Activated CD4-positive, CD25-positive, alpha-beta regulatory T cell (primary cell): ENCODE measurements at places on chromosomes 12 and 14.
A peak's percentile ranks its signal among the peaks of the same experiment; 100 is the strongest.

GRCh38 chr12:47422611-47423010, 283.2 kb downstream of the RPAP3 start:
- DNase-seq: no peak

DNA sequence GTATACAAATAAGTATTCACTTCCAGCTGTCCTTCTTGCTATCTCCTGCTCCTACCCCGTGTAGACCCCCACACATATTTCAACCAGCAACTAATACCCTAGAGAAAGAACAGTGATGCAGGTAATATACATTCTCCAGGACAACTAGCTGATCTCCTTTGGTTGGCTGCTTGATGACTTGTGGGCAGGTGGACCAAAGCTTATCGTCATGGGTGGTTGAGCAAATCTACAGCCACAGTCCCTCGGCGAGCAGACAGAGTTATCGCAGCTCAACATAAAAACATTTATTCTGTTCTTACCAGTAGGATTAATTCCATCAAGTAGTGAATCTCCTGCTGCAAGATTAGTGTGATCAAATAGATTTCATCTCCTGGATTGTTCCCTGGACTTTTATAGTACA, 314.3 kb downstream of the TMEM132D start:
- DNase-seq: no peak

- no peak for DNase-seq
These were observed 127.6 kb upstream of the FSCB start for GRCh38 chr14:44634692-44635091.

GRCh38 chr12:202081-202731, 11.8 kb downstream of the SLC6A12 start:
- no peak for DNase-seq

DNA sequence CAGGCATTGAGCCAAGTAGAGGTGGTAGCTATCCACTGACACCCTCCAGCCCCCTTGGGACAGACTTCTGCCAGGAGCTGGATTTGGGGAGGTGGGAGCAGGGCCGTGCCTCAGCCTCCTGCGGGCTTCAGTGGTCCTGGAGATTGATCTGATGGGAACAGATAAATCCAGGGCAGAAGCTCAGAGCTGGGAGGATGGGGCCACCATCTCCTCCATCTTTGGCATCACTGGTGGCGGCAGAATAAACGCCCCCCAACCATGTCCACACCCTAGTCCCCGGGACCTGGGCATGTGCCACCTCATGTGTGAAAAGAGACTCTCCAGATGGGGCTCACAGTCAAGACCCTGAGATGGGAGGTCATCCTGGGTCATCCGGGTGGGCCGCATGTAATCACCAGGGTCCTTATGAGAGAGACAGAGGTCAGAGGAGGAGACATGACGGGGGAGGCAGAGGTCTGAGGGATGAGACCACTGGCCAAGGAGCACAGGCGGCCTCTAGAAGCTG, 209.6 kb upstream of the RTL1 start:
- no peak for DNase-seq

DNA sequence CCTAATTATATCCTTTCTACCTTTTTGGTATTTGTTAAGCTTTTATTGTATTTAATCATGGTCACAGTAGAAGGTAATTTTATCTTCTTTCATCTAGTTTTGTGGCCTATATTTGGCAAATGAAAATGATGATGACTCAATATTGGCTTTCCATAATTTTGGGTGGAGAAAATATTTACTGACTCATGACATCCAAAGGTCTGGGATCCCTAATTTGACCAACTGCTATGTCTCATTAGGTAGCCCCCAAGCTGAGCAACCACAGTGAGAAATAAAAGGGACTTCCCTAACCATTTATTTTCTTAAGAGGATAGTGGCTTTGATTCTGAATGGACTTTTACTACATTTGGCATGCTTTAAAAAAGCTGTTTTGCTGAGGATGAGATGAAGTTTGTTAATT, 289.5 kb downstream of the RMST start:
- no peak for DNase-seq

- DNase-seq: no peak
These were observed 4.7 kb downstream of the CALCOCO1 start for GRCh38 chr12:53722450-53723041.

GRCh38 chr12:42588524-42589464, 752 bp downstream of the PRICKLE1 start:
- no peak for DNase-seq

GRCh38 chr12:82952946-82953345, 266.2 kb downstream of the TMTC2 start:
- no peak for DNase-seq

GRCh38 chr14:21875791-21876190, 202.2 kb upstream of the OR4E1 start:
- DNase-seq: no peak

GRCh38 chr14:99213101-99213500, 58.9 kb downstream of the BCL11B start:
- DNase-seq: peak; percentile 26

DNA sequence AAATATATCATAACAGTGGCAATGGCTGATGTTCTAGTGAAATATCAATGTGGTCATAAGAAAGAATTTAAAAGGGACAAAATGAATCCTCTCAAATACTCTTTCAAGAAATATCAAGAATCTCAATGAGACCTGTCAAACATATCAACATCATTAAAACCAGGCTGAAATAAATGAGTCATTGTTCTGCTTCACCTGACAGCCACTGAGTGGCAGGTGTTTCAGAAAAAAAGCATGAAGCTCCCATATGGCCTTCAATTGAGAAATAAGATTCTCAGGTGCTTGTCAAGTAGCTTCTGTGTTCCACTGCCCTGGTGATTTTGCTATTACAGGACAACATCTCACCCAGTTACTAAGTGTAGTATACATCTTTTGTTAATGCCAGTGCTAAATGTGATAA, 21.5 kb downstream of the ANAPC5 start:
- DNase-seq: no peak

DNA sequence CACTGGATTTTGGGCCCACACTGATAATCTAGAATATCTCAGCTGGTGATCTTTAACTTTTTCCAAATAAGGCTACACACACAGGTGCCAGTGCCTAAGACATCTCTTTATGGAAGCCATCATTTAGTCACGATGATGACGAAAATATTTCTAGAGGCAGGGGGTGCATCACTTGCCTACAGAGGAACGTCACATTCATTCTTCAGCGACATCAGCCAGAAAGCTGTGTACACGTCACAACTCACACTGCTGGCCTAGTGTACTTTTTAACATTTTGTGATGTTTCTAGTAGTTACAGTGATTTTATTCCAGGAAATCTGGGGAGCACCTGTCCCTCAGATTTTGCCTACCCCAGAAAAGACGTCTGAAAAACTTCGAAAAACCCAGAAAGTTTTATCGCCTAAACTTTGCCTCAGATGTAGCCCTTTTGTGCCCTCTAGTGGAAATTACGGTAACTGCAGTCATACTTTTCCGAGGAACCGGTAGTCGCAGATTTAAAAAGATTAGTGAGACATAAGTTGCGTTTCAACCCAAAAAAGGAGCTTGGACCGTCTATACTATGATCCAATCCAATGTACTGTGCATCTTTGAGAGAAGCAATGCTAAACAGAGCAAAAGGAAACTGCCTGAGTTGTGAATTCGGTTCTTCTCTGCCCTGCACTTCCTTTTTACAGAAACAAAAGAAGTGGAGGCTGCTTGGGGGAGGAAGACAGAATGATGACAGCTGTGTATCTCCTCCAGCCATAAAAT, 64.3 kb upstream of the STON2 start:
- peak; percentile 9 for DNase-seq

- no peak for DNase-seq
These were observed 6.6 kb downstream of the BEGAIN start for GRCh38 chr14:100580316-100581227.

- no peak for DNase-seq
These were observed 2.8 kb downstream of the VPS29 start for GRCh38 chr12:110498984-110499706.

DNA sequence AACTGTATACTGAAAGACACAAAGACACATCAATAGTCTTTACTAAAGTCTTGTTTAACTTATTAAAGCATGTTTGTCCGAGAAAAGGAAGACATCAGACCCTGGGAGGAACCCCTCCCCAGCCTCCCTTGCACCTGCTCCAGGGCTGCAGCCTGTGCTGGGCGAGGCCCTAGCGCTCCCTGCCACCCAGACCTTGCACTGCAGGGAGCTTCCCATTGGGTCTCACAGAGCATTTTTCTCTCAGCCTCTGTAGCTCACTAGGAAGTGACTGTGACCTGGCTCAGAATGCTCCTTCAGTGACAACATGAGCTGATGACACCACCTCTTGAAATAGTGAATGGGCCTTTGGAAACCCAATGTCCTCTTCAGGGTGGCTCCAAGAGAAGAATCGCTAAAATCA, 461.2 kb downstream of the TMEM121 start:
- DNase-seq: no peak

DNA sequence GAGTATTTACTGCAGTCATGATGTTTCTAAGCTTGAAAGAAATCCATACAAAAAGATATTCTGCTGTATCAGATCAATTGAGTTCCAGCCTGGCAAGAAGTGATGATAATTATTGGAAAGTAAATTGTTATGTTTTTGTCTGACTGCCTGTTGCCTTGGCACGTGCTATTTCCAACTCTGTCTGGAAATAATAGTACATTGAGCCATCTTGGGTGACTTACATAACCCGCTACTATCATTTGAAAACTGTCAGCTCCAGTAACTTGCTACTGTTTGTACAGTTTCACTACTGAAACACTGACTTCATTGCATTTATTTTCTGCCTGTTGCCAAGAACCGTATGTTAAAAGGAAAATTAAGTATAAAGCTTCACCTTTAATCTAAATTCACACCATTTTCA, 318.6 kb downstream of the ITPR2 start:
- no peak for DNase-seq

DNA sequence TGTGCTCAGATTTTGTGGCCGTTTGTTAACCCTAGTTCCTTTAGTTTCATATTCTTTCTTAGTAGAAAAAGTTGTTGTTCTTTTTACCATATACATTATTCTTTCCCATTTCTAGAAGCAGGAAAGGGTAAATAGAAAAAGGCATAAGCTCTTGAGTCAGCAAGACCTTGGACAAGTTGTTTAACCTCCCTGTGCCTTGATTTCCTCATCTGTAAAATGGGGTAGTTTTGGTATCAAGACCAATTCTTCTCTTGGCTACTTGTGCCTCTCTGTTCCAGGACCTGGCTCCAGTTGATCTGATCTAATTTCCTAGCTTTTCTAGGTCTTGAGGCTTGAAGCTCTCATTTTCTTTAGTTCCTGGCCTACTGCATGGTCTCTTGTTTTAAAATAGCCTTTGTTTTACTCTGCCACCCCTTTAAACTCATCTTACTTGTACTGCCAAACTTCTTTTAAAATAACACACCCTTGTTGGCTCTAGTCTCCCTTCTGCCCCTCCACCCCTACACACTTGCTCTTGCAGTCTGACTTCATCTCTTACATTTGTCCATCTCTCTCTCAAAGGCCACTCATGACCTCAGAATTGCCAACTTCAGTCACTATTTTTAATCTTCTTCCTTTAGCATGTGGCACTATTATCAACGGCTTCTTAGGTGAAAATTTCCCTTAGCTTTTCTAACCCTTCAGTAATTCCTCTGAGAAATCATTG, 143.7 kb downstream of the TTLL5 start:
- DNase-seq: no peak

DNA sequence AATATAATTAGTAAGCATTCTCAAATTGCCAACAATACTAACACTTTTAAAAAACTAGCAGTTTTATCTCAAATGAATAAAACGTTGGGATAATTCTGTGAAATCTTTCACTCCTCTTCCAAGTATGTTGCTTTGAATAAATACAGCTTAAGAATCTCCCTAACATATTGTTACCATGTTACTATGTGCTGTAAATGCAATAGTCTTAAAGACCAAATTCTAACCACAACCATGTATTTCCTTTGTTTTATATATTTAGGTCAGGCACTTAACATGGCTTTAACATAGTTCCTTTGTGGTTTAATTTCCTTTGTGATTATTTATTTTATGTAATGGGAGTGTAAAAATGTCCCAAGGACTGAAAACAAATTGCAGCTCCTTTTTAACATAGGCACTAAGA, 33.9 kb upstream of the CCDC91 start:
- no peak for DNase-seq

DNA sequence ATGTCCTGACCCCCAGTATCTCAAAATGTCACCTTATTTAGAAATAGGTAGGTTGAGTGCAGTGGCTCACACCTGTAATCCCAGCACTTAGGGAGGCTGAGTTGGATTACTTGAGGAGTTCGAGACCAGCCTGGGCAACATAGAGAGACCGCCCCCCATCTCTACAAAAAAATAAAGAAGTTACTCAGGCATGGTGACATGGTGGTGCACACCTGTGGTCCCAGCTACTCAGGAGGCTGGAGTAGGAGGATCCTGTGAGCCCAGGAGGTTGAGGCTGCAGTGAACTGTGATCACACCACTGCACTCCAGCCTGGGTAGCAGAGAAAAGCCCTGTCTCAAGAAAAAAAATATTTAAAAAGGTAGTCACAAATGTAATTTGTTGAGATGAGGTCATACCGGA, 27.9 kb upstream of the RBM19 start:
- DNase-seq: no peak

DNA sequence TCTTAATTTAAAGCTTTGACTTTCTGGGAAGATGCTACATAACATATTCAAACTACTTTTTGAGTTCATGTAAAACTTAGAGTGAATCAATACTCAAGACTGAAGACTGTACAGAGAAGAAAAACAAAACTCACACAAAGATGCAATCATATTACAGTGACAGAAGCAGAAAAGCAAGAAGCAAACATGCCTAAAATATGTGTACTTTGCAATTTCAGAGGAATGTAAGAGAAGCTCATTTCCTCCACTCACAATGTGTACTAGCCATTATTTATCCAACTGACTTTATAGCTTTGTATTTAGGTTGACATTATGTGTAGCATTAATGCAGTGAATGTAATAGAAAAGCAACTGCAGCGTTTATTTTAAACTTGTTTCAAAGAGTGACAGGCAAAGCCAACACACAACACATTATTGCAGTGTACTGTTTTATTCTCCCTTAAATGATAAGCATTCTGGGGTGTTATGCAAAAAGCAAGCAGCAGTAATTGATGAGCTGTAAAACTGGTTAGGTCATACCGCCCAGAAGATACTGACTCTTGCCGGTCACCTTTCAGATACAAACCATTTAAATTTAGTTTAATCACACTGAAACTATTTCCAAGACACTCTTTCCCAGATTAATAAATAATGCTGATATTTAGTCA, 88.2 kb upstream of the PAWR start:
- DNase-seq: no peak

- no peak for DNase-seq
These were observed 3.4 kb downstream of the TXNRD1 start for GRCh38 chr12:104218935-104219334.

DNA sequence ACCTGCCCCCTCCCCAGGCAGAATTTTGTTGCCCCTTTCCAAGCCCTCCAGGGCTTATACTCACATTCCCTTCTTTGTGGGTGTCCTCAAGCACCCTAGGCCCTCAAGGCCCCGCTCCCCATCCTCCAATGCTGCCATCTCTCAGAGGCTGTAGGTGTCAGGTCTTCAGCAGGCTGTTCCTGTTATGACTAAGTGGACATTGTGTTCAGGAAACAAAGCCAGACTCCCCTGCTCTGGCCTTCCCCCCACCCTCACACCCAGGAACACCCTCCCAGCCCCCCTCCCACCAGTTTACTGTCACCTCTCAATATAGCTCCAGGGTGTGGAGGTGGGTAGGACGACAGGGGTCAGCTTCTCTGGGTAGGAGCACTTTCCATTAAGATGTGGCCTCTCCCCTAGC, 1.4 kb upstream of the MYH6 start:
- DNase-seq: no peak
